Esophagus squamous epithelium (tissue), 5 donors: ENCODE measurements at places on chromosomes 13 and 19. TPM values are rescaled to one million over a fixed set of nuclear protein-coding genes. Genes with fewer than 3 reads are reported as not detected.

GRCh38 chr19:58305065-58305931, at the start of gene ERVK3-1:
Gene ERVK3-1, plus strand, starts transcription at chr19:58305377. Its CDS starts 6,792 bp downstream, at chr19:58312169.
- H3K4me1 ChIP-seq: peaks cover 15% of the 10 kb centered on the region
- H3K27me3 ChIP-seq: no peaks in the 10 kb centered on the region
- peak within 1 kb of the TSS; percentile 61 for H3K4me3 ChIP-seq
- DNase-seq: peak; percentile 92
- H3K36me3 ChIP-seq: no peaks in the 10 kb centered on the region

DNA sequence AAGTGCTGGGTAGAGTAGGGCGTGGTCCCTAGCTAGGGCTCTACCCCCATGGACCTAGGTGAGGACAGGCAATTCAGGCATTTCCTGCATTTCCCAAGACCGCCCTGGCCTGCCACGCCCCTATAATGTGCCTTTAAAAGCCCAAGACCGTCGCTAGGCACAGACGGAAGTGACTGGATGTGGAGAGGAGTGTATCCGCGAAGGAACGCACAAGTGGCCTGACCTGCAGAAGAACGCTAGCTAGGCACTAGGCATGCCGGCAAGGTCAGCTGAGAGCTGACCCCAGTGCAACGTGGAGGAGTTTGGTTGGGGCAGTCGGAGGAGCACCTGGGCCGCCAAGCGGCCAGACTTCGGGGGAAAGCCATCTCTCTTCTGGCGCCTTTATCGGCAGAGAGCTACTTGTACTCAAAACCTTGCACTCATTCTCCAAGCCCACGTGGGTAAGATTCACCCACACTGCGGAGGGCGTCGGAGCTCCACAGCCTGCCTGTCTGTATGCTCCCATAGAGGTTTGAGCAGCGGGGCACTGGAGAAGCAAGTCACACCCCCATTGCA, 370.0 kb downstream of the FGF9 start:
- H3K4me1 ChIP-seq: no peaks in the 10 kb centered on the region
- H3K4me3 ChIP-seq: peak overlapping the region; percentile 16
- H3K27ac ChIP-seq: no peak overlapping the region
- DNase-seq: no peak
- no peaks in the 10 kb centered on the region for H3K36me3 ChIP-seq

- no peak for DNase-seq
- H3K27me3 ChIP-seq: peaks cover 12% of the 10 kb centered on the region
- H3K4me1 ChIP-seq: peaks cover 10% of the 10 kb centered on the region
- H3K36me3 ChIP-seq: no peaks in the 10 kb centered on the region
Measured at GRCh38 chr13:28100150-28101121, at the start of gene FLT3. Gene FLT3, minus strand, starts transcription at chr13:28100576. Its CDS starts 66 bp downstream, at chr13:28100510.

Gene CLEC11A
- total RNA-seq: 3.3 TPM

DNA sequence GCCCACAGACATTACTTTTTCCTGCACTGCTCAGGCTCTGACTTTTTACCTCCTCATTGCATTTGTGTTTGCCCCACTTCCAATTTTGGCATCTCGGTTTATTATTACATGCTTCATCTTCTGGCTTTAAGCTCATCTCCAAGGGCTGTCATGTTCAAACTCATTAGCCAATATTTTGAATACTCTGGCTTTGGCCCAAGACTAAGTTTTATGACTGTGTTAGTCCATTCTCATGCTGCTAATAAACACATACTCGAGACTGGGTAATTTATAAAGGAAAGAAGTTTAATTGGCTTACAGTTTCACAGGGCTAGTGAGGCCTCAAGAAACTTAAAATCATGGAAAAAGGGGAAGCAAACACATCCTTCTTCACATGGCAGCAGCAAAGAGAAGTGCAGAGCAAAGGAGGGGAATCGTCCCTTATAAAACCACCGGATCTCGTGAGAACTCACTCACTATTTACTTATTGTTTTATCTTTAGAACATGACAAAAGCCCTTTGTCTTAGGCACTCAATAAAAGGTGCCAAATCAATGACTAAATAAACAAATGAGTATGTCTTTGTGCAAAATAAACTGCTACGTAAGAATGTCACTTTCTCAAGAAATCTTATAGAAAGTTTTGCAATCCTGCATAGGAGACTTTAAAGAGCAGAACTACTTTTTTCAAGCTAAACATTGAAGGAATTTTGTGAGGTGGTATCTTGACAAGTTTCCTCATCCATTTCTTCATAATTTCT, 233.4 kb upstream of the SPRY2 start:
- H3K4me1 ChIP-seq: no peaks in the 10 kb centered on the region
- no peaks in the 10 kb centered on the region for H3K36me3 ChIP-seq
- H3K27ac ChIP-seq: no peak overlapping the region
- no peak for DNase-seq
- H3K27me3 ChIP-seq: no peaks in the 10 kb centered on the region

DNA sequence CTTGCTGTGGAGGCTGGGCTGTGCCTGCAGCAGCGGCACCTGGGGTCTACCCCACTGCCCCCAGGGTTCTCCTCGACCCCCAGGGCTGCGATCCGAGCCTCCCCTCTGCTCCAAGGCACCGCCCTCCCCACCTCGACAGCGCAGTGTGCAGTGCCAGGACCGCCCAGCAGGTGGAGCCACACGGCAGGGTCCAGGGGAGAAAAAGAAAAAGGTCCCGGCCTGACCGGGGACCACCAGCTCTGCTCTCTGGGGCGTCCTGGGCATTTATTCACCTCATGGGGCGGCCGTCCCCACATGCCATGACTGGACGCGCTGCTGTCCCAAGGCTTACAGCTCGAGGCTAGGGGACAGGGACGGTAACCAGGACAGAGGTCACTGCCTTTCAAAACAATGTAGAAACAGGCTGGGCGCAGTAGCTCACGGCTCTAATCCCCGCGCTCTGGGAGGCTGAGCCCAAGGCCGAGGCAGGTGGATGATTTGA, 10.6 kb downstream of the REXO1 start:
- DNase-seq: no peak
- no peak overlapping the region for H3K4me3 ChIP-seq
- no peak overlapping the region for H3K27ac ChIP-seq
- no peaks in the 10 kb centered on the region for H3K27me3 ChIP-seq
- H3K4me1 ChIP-seq: peaks cover 34% of the 10 kb centered on the region
- no peaks in the 10 kb centered on the region for H3K36me3 ChIP-seq

Gene ERVV-1
- total RNA-seq: not detected

DNA sequence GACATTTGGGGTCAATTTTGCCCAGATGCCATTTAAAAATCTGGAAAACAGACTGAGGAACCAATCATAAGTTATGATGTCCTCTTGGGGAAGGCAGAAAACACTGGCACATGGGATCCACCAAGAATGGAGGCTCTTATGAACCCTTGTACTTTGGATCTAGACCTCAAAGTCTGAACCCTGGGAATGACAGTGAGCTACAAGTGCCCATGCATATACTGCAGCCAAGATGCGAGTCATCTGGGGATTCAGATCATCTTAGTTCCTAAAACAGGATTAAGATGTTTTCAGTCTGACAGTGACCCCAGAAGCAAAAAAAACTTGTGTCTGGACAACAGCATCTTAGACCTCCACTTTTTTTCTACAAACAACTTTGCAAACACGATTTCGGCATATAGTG, 100.2 kb upstream of the SIAH3 start:
- peaks cover 14% of the 10 kb centered on the region for H3K36me3 ChIP-seq
- no peak overlapping the region for H3K27ac ChIP-seq
- no peaks in the 10 kb centered on the region for H3K27me3 ChIP-seq
- H3K4me1 ChIP-seq: no peaks in the 10 kb centered on the region
- DNase-seq: no peak

- no peaks in the 10 kb centered on the region for H3K36me3 ChIP-seq
- no peaks in the 10 kb centered on the region for H3K4me1 ChIP-seq
- peak overlapping the region; percentile 69 for H3K4me3 ChIP-seq
Measured at GRCh38 chr13:67231289-67232000, 1.3 kb upstream of the PCDH9 start.

- H3K27ac ChIP-seq: no peak overlapping the region
- DNase-seq: no peak
- H3K4me1 ChIP-seq: no peaks in the 10 kb centered on the region
- H3K27me3 ChIP-seq: no peaks in the 10 kb centered on the region
Measured at GRCh38 chr13:84994582-84994981, 804.6 kb downstream of the SLITRK6 start.

- no peak for DNase-seq
- H3K27ac ChIP-seq: no peak overlapping the region
- no peak overlapping the region for H3K4me3 ChIP-seq
- no peaks in the 10 kb centered on the region for H3K4me1 ChIP-seq
- H3K27me3 ChIP-seq: no peaks in the 10 kb centered on the region
Measured at GRCh38 chr19:56740501-56740900, 68.9 kb upstream of the ZNF835 start.

Gene CPT1C
- total RNA-seq: 4.8 TPM

DNA sequence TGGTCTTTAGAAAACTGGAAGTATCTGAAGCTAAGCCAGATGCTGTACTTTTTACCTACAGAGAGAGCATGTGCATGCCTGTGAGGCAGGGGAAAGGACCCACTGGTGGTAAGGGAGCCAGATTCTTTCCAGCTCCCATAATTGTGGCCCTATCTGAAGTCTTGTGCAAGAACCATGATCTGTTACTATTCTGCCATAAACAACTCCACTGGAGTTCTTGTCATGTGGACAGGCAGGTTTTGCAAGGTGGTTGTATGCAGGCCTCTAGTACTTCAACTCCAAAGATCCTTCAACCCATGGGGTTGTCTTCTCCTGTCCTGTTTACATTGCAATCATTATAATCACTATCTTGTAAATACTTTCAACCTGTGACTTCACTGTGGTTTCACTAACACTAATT, 14.1 kb downstream of the PROSER1 start:
- H3K27me3 ChIP-seq: no peaks in the 10 kb centered on the region
- H3K27ac ChIP-seq: no peak overlapping the region

Gene ADGRL1
- 6.2 TPM for total RNA-seq

DNA sequence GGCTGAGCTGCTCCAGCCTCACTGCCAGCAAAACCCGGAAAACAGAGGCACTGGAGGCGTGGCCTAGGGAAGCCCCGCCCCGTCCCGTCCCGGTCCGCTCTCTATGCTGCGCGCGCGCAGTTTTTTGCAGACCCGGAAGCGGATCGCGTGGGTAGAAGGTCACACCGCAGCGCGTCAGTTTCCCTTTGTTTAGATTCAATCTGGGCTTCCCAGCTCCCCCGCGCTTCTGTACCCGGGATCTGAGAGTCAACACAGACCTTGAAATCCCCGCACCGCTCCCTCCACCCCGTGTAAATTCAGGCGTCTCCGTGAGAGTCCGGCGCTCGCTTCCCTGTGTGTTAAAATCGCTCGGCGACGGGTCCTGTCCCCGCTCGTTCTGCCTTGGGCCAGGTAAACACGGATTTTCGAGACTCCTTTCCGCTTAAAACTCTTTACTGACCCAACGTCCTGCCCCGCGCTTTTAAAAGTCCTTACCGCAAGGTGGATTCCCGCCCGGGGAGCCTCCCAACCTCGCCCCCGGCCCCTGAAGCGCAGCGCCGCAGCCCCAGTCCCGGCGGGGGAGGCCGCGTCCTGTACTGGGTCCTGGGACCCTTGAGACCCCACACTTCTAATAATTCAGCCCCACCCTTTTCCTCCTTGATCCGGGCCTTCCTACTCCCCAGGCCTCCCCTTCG, at the start of gene ZNF610:
Gene ZNF610 (plus strand): TSS at position 127 of the 674 bp plus-strand sequence. CDS start 12,930 bp downstream, outside the sequence.
- no peaks in the 10 kb centered on the region for H3K36me3 ChIP-seq
- DNase-seq: peak; percentile 28
- peak within 1 kb of the TSS; percentile 86 for H3K4me3 ChIP-seq

DNA sequence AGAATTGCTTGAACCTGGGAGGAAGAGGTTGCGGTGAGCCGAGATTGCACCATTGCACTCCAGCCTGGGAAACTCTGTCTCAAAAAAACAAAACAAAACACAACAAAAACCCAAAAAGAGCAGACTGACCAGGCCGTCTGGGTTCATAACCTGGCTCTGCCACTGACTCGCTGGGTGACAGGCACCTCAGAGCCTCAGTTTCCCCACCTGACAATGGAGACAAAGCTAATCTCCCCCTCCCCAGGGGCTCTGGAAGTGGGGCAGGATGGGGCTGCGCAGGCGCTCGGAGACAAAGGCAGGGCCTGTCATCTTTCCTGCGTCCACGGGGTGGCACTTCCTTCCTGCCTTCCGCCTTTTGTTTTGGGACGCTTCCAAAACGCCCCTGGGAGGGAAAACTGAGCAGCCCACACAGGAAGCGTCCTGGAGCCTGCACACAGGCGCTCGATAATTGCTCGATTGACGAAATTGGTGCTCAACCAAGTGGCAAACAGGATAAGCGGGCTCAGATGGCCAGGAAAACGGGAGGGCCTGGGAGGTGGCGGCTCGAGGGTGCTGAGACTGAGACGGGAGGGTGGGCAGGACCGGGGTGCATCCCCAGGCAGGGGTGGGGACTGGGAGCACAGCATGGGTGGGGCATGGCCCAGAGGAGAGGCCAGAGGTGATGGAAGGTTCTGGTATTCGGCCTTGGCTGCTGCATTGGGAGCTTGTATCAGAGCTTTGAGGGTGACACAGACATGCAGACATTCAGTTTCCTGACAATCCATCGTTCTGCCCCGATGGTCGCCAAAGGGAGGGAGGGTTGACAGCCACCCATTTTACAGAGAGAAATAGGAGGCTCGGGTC, 17.8 kb downstream of the SPC24 start:
- H3K27me3 ChIP-seq: no peaks in the 10 kb centered on the region
- peaks cover 49% of the 10 kb centered on the region for H3K4me1 ChIP-seq
- no peaks in the 10 kb centered on the region for H3K36me3 ChIP-seq
- peak overlapping the region; percentile 22 for H3K4me3 ChIP-seq
- no peak for DNase-seq

DNA sequence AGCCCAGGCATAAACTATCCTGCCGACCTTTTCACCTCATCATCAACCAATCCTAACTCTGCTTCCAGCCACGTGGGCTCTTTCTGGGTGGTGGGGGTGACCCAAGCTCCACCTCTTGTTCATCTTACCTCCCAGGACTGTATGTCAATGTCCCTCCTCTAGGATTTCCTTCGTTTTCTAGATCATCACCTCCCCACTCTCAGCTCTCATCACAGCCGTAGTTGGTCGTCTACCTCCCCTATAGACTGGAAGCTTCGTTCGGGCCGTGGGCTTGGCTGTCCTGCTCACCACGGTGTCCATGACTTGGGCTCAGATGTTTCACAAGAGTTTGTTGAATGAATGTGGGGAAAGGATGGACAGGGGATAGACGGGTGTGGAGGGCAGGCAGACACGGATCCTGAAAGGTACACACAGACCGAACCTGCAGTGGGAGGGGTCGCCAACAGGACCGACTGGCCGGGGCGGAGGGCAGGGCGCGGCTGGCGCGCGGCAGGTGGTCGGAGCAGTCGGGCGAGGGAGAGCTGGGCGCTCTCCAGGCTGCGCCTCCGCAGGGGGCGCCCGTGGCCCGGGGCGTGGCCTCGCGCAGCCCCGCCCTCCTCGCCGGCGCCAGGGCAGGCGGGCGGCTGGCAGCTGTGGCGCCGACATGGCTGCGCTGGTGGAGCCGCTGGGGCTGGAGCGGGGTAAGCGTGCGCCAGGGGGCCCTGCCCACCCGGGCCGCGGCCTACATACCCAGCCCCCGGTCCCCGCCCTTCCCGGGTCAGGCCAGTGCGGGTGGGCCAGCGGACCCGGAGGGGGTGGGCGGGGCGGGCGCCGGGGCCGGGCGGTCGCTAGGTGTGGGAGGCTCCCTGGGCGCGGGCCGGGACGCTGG, at the start of gene LIN7B:
Gene LIN7B (plus strand): TSS at position 609 of the 868 bp plus-strand sequence. CDS start 35 bp downstream, at position 644.
- DNase-seq: no peak
- peak within 1 kb of the TSS; percentile 82 for H3K4me3 ChIP-seq
- H3K36me3 ChIP-seq: peaks cover 8% of the 10 kb centered on the region
- no peaks in the 10 kb centered on the region for H3K27me3 ChIP-seq
- peak within 1 kb of the TSS; percentile 76 for H3K27ac ChIP-seq
